ENCODE measurements at places on chromosomes 7 and 10.
A peak's percentile ranks its signal among the peaks of the same experiment; 100 is the strongest.

DNA sequence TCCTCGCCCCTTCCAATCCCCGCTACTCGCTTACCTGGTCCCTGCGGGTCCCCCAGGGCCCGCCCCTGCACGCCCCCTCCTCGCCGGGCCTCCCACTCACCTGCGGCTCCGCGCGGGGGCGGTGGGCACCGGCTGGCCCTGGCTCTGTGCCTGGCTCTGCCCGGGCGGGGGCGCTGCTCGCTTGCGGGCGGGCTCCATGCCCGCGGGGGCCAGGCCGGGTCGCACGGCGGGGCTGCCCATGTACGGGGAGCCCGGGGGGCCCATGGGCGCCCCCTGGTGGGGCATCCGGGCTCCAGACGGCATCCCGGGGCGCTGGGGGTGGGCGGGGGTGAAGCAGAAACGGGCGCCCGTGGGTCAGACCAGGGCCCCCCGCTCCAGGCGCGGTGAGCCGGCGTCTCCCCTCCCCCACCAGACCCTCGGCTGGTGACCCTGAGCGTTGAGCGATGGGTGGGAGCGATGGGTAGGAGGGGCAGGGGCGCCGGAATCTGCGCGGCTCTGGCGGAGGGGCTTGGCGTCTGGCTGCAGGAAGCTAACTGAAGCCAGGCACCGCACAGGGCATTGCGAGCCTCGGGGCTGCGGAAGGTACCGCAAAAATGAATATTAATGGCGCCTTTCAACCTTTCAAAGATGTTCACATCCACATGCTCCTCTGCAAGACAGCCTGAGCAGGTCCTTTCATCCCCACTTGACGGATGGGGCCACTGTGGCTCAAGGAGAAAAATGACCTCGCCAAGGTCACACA lies 3.0 kb downstream of the SMARCD3 start:
- DNase-seq, result peak; percentile 77

GRCh38 chr7:913736-914520 lies 37.6 kb downstream of the GET4 start:
- DNase-seq, result no peak

DNA sequence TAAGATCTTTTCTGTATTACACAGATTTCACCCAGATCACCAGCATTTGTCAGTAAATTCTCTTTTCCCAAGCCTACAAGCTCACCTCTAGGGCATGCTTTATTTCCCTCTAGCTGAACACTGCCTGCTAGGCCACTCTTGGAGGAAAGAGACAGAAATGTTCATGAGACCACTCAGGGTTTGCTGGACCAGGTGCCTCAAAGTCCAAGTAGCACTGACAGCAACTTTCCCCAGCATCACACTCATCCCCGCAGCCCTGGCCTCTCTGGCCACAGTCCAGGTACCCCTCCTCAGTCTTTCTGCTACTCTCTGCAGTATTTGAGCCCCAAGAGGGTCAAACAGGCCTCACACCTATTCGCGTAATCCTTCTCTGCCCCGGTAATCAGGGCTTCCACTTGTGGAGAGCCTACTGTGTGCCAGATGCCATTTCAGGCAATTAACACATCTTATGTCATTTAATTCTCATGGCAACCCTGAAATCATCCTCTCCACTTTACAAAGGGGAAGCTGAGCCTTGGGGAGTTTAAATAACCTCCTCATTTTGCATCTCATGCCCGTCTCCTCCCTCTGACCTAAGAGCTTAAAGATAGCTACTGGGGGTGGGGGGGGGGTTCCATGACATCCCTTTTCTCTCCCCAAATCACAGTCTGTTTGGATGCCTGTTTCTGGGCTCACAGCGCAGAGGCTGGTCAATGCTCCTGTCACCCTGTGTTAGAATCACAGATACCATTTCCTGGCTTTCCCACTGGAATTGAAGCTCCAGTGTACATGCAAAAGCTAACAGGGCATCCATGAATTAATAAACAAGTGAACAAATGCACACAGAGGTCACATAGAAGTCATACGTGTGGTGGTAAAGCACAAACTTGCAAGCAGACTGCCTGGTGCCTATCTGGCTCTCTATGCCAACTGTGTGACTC lies 88.5 kb downstream of the PRLHR start:
- no peak for DNase-seq

DNA sequence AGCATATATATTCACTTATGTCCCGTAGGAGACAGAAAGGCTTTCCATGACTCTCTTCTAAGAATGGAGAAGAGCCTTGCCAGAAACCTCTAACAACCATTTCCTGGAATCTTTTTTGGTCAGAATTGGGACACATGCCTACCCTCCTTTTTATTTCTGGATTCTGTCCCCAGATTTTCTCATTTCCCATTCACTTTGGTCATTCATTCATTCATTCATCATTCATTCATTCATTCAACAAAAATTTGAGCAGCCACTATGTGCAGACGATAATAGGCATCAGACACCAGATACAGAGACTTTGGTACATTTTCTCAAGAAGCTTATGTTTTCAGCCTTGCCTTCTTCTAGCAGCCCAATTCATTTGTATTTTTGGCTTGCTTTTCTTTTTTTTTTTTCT lies 6.0 kb downstream of the ENTPD7 start:
- no peak for DNase-seq

- DNase-seq, result peak; percentile 22
These were observed 89.9 kb downstream of the CDH23 start for GRCh38 chr10:71486484-71487114.

- no peak for DNase-seq
These were observed 162.5 kb upstream of the LYZL2 start for GRCh38 chr10:30792025-30792424.

Data from CD4-positive, alpha-beta T cell treated with Interferon alpha-2 for 1 hour (primary cell).